IMR-90 (cell line): ENCODE measurements at places on chromosomes 5 and 9. TPM values are rescaled to one million over a fixed set of nuclear protein-coding genes. Genes with fewer than 3 reads are reported as not detected.

TOMM5 gene
- 159 and 229 TPM in 2 replicates for total RNA-seq

MEIKIN gene
- not detected in 2 replicates for total RNA-seq

KCNN2 gene
- total RNA-seq = 2.2 and 3.3 TPM in 2 replicates

LIX1 gene
- not detected in 2 replicates for total RNA-seq

TMEM141 gene
- total RNA-seq = 37.2 and 39.1 TPM in 2 replicates

ANKS6 gene
- 8.6 and 9.0 TPM in 2 replicates for total RNA-seq

CER1 gene
- not detected in 2 replicates for total RNA-seq

GPR151 gene
- total RNA-seq = not detected in 2 replicates

DPYSL3 gene
- total RNA-seq = 46.1 and 50.2 TPM in 2 replicates

EMB gene
- 1.4 and 4.4 TPM in 2 replicates for total RNA-seq

PCDHGA4 gene
- total RNA-seq = 5.0 and 5.4 TPM in 2 replicates

NPR3 gene
- 88.2 and 89.4 TPM in 2 replicates for total RNA-seq

CD180 gene
- total RNA-seq = not detected in 2 replicates

OR13D1 gene
- not detected in 2 replicates for total RNA-seq

SPATA31E1 gene
- total RNA-seq = not detected in 2 replicates

DOK3 gene
- total RNA-seq = 0.54 and 0.56 TPM in 2 replicates

SIT1 gene
- total RNA-seq = not detected in 2 replicates

PCDHA8 gene
- total RNA-seq = under 0.01 TPM in 1 of 2 replicates, not detected in the other

RNF183 gene
- not detected in 2 replicates for total RNA-seq

FAM221B gene
- not detected in 2 replicates for total RNA-seq

TAF11L5 gene
- not detected in 2 replicates for total RNA-seq

LHX2 gene
- not detected in 2 replicates for total RNA-seq

ANXA6 gene
- total RNA-seq = 610 and 633 TPM in 2 replicates

SNCAIP gene
- 19.0 and 22.5 TPM in 2 replicates for total RNA-seq

ARHGEF39 gene
- 0.56 and 2.5 TPM in 2 replicates for total RNA-seq

CARTPT gene
- total RNA-seq = not detected in 2 replicates

SPRY4 gene
- 8.4 and 10.3 TPM in 2 replicates for total RNA-seq

GOLM1 gene
- 54.8 and 63.9 TPM in 2 replicates for total RNA-seq

KLHL3 gene
- total RNA-seq = 4.1 and 4.7 TPM in 2 replicates

STC2 gene
- total RNA-seq = 87.5 and 259 TPM in 2 replicates

SH3PXD2B gene
- total RNA-seq = 7.8 and 8.2 TPM in 2 replicates

PCDHGA12 gene
- total RNA-seq = 8.8 and 9.7 TPM in 2 replicates

BARHL1 gene
- not detected in 2 replicates for total RNA-seq

TXNDC8 gene
- total RNA-seq = not detected in 2 replicates

DYNC2I2 gene
- total RNA-seq = 36.1 and 37.1 TPM in 2 replicates

TRAF1 gene
- total RNA-seq = 3.1 and 3.9 TPM in 2 replicates

ECM2 gene
- under 0.01 and 0.36 TPM in 2 replicates for total RNA-seq

MARCOL gene
- not detected in 2 replicates for total RNA-seq

CAST gene
- 128 and 183 TPM in 2 replicates for total RNA-seq

CXCL14 gene
- total RNA-seq = under 0.01 TPM in 1 of 2 replicates, not detected in the other

TMEM174 gene
- total RNA-seq = not detected in 2 replicates

NSG2 gene
- not detected in 2 replicates for total RNA-seq

ITK gene
- total RNA-seq = not detected in 2 replicates

HRH2 gene
- not detected in 2 replicates for total RNA-seq

TMEM252 gene
- not detected in 2 replicates for total RNA-seq

PCDHB14 gene
- total RNA-seq = 0.18 and 0.28 TPM in 2 replicates

GPR150 gene
- total RNA-seq = under 0.01 TPM in 2 replicates

MARCHF11 gene
- total RNA-seq = not detected in 2 replicates

SLC23A1 gene
- not detected in 2 replicates for total RNA-seq

FAM151B gene
- 2.8 and 2.9 TPM in 2 replicates for total RNA-seq

HRCT1 gene
- total RNA-seq = 1.1 and 1.7 TPM in 2 replicates

STKLD1 gene
- total RNA-seq = 0.28 and 0.54 TPM in 2 replicates

CLIC3 gene
- total RNA-seq = 0.18 and 0.28 TPM in 2 replicates

PCDHA4 gene
- under 0.01 and 0.28 TPM in 2 replicates for total RNA-seq

RFK gene
- total RNA-seq = 13.8 and 29.2 TPM in 2 replicates
